ENCODE measurements at places on chromosomes 2 and 18. TPM values are rescaled to one million over a fixed set of nuclear protein-coding genes. Genes with fewer than 3 reads are reported as not detected.

KIF1A gene
- 69.2 TPM for total RNA-seq

TEKT4 gene
- not detected for total RNA-seq

DNA sequence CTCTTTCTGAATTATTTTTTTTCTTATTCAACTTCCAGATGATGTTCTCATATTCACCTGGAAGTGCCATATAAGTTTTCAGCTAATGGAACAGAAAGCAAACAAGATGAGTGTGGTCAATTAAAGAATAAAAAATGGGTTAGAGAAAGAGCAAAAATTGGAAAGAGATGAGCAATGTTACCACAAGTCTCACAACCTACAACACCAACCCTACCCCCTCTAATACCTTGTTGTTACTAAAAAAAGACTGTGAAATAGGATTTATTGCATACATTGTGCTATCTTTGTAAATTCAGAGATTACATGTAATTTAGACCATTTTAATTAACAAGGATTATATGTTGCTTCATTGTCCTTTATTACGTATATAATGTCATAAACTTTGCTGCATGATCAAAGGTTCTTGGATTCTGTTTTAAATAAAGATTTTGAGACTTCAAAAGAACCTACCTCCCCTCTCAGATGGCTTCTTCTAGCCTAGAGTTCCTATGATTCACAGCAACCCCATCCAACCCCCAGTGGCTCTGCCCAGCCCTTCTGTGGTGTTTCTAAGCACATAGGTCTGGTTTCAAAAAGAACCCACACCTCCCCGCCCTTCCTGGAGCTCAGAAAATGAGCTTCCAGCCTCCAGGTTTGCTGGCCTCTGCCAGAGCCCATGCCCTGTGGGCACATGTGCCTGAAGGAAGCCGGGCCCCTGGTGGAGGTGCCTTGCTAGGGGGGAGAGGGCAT lies 24.7 kb downstream of the LGALSL start:
- DNase-seq, result no peak

- DNase-seq, result no peak
Measured at GRCh38 chr2:143571747-143572146, 442.5 kb downstream of the ARHGAP15 start.

DNA sequence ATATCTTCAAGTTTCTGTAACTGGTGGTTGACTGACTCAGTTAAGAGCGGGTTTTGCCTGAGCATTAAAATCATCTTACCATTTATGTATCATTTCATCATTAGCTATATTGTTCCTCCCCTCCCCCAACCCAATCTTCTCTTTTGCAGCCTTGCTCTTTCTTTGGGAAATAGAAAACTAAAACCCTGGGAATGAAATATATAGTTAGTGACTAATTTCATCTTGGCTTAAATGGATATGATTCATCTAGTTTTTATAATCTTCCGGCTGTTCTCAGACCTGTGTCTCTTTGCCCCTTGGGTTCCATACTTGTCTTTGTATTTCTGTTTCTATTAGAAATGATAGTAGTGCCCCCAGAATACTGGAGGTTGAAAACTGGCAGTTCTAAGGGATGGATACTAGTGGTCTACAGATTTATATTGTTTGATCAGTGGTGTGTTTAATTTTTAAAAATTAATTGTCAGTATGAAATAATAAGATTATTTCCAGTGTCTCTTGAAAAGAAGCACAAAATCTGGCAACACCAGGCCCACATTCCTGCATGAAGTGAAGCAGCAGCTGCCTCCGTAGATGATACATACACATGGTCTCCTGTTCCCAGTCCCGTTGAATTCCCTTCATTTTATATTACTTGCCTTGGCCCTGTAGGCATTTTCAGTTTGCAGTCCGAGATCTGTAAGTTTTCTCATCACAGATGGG lies 44.5 kb downstream of the PHLPP1 start:
- no peak for DNase-seq

DNA sequence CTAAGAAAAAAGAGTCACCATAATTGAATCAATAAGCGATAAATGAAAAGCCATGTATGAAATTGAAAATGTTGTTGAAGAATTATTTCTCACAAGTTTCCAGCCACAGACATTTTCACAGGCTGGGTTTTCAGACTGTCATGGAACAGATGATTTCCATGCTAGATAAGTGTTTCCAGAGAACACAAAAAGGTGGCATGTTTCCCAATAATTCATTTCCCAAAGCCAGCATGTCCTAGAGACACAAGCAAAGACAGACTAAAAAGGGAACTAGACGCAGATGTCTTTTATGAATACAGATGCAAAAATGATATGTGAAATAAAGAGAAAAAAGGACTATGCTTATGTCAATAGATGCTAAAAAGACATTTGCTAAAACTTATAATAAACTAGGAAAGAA lies 255.1 kb downstream of the EIPR1 start:
- DNase-seq, result no peak

DNA sequence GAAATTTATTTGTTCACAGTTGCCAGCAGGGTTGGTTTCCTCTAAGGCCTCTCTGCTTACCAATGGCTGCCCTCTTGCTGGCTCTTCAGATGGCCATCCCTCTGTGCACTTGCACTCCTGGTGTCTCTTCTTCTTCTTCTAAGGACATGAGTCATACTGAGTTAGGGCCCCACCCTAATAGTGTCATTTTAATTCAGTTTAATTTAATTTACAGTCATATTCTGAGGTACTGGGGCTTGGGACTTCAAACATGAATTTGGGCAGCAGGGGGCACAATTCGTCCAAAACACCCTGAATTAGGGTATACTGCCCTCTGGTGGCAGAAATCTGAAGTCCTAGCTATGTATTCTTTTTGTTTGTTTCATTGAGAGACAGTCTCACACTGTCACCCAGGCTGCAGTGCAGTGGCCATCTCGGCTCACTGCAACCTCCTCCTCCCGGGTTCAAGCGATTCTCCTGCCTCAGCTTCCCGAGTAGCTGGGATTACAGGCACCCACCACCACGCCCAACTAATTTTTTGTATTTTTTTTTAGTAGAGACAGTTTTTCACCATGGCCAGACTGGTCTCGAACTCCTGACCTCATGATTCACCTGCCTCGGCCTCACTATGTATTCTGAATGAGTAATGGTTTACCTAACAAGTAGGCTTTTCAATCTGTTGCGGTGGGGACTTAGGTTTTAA lies 19.8 kb downstream of the SLC4A1AP start:
- DNase-seq, result peak; percentile 74

DNA sequence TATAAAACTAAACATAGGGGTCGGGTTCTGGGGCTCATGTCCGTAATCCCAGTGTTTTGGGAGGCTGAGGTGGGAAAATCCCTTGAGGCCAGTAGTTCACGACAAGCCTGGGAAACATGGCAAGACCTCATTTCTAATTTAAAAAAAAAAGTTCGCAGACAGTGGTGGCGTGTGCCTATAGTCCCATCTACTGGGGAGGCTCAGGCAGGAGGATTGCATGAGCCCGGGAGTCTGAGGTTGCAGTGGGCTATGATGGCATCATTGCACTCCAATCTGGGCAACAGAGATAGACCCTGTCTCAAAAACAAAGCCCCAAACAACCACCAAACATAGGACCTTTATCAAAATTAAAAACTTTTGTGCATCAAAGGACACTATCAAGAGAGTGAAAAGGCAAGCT lies 9.8 kb upstream of the HAAO start:
- no peak for DNase-seq

DNA sequence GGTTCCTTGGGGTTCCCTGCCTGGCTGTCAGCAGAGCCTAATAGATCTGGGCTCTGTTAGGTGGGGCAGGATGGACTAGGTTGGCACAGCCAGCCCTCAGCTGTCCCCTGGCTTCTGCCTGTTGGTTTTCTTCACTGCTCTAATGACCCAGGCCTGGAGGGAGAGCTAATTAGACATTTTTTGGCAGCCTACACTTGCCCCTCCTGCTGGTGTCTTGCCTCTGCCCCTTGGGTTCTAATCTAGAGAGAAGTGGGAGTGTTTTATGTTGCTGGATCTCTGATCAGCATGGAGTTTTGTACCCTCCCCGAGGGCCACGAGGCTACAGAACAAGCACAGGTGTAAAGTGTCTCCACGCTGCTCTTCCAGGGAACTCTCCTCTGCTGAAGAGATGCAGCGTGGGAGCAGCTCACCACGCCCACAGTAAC lies 199.4 kb upstream of the RASGRP3 start:
- DNase-seq, result no peak

DNA sequence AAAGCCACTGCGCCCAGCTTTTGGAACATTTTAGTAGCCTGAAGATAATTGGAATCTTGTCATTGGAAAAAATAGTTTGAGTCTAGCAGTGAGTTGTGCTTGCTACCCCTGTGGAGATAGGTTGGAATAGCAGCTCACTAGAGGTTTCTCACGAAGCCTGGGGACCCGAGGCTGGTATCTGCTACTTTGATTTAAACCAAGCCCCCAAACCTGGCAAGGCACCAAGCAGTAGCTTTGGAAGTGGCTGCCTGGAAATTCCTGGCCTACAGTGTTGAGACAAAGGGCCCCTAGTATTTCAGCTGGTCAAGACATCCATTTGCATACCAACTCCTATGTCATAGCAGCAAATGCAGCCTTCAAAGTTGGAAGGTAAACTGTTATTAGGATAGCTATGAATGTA lies 42.1 kb downstream of the NOP58 start:
- DNase-seq, result no peak

GRCh38 chr2:200795028-200795440 lies 16.7 kb upstream of the BZW1 start:
- no peak for DNase-seq

GRCh38 chr2:97834610-97835009 lies 121.2 kb downstream of the ZAP70 start:
- DNase-seq, result no peak

GRCh38 chr2:149082735-149083134 lies 44.2 kb downstream of the LYPD6B start:
- no peak for DNase-seq

DNA sequence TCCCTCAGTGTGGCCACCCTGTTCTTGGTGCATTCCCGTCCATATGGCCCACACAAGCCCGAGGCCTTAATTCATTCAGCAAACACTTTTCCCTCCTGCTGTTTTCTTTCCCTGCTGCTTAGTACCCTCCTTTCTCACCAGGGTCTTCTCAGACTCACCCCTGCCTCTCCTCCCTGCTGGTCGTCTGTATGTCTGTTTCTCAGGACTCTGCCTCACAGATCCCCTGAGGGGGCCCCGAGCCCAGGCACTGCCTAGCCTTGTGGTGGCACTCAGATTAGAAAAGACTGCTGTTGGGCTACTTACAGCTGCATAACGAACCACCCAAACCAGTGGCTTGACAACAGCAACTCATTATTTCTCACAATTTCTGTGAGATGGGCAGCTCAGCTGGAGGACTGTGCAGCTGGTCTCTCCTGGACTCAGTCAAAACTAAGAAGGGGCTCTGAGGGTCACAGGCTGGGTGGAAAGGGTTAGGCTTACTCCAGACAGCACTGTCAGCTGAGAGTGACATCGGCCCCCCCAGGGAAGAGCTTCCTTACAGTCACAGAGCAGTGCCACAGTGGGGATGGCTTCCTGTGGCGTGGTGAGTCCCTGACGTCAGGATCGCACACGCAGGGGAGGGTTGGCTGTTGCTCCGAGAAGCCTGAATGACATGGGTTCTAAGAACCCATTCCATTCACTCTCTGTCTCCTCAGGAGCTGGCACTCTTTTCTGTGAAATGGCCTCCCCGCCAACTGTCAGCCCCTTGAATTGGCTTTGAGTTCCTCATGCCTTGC lies 139.0 kb downstream of the UXS1 start:
- DNase-seq, result no peak

DNA sequence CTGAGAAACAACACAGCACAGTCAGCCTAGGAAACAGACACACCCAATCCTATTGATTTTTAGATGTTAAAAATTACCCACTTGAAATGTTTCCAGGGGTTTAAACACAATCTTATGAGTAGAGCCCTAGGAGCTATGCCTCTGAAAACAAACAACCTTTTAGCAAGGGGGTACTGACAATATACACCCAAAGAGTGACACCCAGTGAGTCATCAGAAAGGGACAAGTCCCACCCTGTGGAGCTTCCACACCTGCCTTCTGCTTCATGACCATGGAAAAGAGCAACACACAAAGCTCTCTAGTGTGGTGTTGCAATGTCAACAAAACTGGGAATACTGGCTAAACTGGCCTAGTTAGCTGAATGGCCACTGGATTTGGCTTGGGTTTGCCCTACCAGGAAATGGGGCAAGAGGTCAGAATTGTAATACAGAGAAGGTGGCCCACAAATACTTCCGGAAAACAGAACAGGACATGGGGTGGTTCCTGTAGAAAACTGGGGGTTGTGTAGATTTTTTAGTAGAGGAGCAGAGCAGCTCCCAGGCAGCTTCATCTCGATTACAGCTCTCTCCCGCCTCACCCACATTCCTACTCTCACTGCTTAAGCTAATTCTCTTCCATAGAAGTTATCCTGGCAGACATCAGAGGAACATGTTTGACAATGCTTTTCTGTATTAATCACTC lies 98.2 kb downstream of the GAREM1 start:
- DNase-seq, result peak; percentile 60

GRCh38 chr2:100944617-100945432 lies 57.3 kb upstream of the RPL31 start:
- DNase-seq, result no peak

- no peak for DNase-seq
Measured at GRCh38 chr2:62205554-62205953, 9.6 kb downstream of the B3GNT2 start.

- no peak for DNase-seq
Measured at GRCh38 chr2:24490181-24490689, 819 bp upstream of the NCOA1 start.
